Activated CD8-positive, alpha-beta memory T cell treated with anti-CD3 and anti-CD28 coated beads for 48 hours (primary cell): ENCODE measurements at places on chromosomes 4 and X.

- no peak for DNase-seq
Measured at GRCh38 chr4:83382850-83383249, 48.2 kb upstream of the HPSE start.

DNA sequence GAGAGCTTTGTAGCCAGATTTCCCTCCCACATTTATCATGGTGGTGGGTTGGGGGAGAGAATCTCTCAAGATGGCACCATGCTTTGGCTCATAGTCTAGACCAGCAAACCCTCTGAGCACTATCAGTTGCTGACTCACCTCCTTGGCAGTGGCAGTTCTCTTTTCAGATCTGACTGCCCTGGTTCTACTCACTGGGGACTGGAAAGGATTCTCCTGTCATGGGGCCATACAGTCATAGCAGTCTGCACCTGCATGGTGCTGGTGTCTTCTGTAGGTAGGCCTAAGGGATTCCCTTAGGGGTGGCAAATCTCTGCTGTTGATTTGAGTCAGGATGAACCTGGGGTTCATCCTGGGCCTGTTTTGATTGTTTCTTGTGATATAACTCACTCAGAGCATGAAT lies 2.6 kb downstream of the TEX13B start:
- DNase-seq: no peak

GRCh38 chr4:102815981-102816380 lies 11.4 kb downstream of the UBE2D3 start:
- no peak for DNase-seq

DNA sequence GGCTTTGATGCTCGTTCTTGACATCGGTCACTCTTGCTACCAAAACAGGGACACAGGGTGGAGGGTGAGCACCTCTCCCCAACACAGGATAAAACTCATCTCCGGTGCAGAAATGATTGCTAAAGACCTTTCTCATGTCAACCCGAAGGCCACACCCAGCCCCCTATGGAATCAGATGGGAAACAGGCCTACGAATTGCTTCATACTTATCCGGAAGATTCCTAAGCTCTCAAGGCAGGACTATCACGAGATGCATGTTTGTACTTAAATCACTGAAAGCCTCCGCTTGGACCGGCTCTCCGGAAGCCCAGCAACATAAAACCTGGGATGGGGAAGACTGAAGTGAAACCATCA lies 74.9 kb downstream of the MTMR1 start:
- no peak for DNase-seq

GRCh38 chr4:6262176-6262575 lies 7.5 kb upstream of the WFS1 start:
- DNase-seq: no peak
